NCI-H1436 (cell line): ENCODE measurements at places on chromosomes 5 and 9.

DNA sequence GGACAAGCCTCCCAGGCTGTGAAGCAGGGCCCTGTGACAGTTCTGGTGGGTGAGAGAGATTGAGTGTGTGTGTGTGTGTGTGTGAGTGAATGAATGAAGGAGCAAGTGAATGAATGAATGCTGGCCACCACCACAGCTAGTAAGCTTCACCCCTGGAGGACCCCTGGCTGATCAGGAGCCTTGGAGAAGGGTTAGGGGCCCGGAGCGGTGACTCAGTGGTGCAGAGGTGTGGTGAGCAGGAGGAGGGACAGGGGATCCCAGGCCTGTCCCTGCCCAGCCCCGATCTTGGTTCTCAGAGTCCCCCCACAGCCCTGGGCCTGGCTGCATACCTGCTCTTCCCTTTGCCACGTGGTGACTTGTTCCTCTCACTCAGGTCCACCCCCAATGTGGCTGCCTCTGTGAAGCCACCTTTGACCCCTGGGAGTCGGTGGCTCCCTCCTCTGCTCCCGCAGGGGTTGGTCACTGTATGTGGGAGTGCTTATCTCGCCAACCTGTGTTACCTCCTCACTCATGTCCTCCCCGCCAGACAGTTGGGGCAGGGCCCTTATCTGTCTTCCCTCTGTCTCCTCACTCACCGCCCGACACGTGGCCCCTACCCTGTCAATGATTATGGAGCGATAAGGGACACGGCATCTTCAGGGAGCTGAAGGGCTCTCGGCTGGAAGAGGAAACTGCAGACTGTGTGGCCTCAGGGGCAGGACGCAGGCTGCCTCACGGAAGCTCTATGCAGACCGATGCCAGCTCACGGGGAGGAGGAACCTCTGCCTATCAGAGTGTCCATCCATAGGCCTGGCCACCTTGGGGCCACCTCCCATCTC is 99.9 kb upstream of the PITX1 start:
- no peak for DNase-seq

- no peak for DNase-seq
These were observed 1.1 kb upstream of the GPSM1 start for GRCh38 chr9:136326061-136326760.

DNA sequence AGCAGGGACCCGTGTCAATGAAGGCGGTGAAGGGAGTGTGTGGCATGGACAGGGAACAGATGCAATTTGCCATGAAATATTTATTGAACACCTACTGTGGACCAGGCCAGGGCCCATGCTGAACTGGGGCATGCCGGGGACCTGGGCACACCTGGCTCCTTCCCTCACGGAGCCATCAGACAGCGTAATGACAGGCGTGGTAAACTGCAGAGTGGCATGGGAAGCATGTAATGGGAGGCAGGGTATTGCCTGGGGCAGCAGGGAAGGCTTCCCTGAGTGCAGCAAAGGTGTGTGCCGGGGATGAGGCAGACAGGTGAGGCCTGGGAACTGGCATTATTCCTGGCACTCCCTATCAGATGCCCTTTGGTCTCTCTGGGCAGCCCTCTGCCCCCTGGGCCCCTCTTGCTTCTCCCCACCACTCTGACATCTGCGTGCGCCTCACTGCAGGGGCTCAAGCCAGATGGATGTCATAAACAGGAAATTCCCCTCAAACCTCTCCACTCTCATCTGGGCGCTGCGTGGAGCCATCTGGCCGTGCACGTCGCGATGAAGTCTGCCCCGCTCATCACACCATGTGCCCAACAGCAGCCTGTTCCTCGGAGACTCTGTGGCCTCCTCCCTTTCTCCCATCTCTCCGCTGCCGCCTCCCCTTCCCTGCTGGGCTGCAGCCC is 67.6 kb downstream of the HMCN2 start:
- DNase-seq, result no peak

- DNase-seq, result no peak
These were observed 291.1 kb downstream of the TRIM32 start for GRCh38 chr9:116978155-116978554.

- DNase-seq, result no peak
These were observed 149.5 kb downstream of the HSPA4 start for GRCh38 chr5:133201310-133201709.

DNA sequence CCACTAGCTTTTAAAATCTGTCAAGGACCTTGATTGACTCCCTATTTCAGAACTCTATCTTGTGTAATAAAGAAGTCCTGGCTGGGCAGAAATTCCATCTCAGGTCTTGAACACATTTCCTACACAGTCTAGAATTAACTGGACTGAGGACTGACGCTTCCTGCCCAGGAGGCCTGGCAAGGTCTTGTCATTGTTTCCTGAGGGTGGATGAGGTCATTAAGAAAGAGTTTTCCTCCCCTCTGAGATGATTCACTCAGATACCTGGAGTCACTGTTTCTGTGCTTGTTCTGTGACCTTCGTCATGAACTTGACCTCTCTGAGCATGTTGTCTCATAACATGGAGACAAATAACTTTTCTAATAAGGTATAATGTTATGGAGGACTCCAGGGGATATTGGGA is 10.0 kb downstream of the MTAP start:
- no peak for DNase-seq

DNA sequence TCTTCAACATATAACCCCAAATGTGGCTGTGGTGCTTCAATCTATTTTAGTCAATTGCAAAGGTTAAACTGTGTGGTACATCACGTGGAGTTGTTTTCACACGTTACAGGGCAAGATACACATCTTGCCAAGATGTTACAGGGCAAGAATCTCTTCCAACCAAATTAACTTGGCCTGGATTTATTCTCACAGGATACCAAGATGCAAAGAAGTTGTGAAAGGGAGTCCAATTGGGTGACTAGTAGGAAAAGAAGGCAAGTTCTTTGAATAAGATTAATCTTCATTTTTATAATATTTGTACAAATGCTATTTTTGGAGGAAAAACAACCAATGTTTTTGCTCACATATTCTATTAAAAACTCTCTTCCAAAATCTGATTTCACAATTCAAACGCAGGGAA is 4.8 kb upstream of the IFNA8 start:
- no peak for DNase-seq

DNA sequence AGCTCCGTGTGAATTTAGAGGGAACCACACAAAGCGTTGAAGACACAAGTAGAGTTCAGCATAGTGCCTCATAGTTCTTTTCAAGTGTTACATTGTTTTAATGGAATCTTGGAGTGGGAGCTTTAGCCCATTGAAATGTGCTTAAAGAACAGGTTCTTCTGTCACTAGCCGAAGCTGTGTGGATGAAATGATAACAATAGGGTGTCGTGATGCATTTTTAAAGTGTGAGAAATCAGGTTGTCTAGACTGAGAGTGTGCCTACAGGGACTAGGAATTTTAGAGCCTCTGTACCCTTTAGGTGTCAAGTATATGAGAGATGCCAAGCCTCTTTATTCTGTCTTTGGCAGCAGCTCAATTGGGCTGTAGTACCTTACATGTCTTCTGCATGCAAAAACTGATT is 83.0 kb downstream of the NDUFS4 start:
- DNase-seq, result no peak

- peak; percentile 0 for DNase-seq
These were observed 143.7 kb downstream of the PTTG1 start for GRCh38 chr5:160565376-160565775.

- DNase-seq, result no peak
These were observed 177.6 kb upstream of the PANK3 start for GRCh38 chr5:168756453-168757391.

- DNase-seq, result no peak
These were observed 21.0 kb downstream of the TLX3 start for GRCh38 chr5:171330021-171330420.

DNA sequence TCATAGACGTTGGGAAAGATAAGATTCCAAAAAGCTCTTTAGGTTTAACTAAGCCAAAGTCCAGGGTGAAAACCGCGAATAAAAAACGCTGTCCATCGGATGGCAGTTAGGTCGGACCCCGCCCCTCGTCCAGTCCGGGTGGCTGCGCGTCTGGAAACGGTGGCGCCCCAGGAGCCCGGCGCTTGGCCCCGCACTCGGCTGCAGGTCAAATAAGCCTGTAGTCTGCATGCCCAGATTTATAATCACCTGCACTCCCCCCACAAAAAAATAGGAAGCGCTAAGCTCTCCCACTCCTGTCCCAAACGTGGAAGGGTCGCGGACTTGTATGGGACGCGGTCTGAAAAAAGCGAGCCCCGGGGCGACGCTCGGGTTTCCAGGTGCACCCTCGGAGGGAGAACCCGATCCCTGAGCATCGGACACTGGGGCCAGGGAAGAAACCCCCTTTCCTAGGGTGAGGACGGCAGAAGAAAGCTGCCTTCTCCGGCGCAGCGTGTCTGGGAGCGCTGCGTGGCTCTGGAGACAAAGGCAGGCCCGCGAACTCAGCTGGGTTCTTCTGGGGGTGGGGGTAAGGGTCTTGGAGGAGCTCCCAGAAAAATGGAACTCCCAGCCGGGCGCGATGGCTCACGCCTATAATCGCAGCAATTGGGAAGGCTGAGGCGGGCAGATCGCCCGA is 923 bp upstream of the ZBTB5 start:
- peak; percentile 47 for DNase-seq

GRCh38 chr5:103624675-103625074 is 62.1 kb upstream of the NUDT12 start:
- DNase-seq, result no peak

DNA sequence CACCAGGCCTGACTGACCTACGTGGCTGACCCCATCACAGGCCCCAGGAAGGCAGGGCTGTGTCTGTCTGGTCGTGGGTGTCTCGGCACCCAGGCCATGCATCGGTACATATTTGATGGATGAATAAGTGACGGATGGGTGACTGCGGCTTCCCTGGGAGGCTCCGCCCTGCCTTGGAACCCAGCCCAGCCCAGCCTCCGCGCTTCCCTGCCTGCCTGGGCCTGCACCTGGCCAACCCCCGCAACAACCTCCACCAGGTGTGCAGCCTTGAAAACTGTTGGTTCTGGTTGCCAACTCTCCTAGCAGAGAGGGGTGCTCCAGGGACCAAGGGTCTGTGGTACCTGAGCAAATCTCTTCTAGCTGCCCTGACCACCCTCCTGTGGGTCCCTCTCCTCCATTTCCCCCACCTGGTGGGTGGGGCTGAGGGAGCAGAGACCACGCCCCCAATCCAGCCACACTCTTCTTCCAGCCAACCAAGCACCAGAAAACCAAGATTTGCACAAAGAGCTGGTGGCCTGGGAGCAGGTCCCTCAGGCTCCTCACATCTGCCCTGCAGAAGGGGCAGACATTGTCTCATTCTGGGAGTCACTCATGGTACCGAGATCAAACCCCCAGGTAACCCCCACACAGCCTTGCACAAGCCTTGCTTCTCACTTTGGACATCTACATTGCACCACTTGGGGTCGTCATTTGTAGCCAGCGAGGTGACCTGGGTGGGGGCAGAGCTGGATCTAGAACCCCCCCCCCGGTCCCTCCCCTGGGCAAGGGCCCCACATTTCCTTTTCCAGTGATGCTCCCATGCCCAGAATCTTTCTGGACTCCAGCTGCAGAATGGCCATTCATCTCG is 100.6 kb upstream of the IER5L start:
- peak; percentile 82 for DNase-seq

DNA sequence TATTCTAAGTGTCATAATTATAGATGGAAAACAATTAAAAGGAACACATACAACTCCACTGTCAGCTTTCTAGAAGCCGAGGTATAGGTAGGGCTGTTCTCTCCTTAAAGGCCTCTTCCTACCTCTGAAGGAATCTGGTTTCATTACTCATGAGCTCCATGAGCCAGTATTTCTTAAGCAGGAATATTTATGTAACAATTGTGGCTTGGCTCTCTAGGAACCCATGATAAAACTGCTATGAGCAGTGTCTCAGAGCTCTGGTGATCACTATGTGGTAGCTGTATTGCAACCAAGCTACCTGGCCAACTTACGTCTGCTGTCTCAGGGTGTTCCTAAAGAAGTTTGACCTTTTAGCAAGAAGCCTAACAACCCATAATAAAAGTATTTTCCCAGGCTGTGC is 157.7 kb downstream of the CEP120 start:
- no peak for DNase-seq

DNA sequence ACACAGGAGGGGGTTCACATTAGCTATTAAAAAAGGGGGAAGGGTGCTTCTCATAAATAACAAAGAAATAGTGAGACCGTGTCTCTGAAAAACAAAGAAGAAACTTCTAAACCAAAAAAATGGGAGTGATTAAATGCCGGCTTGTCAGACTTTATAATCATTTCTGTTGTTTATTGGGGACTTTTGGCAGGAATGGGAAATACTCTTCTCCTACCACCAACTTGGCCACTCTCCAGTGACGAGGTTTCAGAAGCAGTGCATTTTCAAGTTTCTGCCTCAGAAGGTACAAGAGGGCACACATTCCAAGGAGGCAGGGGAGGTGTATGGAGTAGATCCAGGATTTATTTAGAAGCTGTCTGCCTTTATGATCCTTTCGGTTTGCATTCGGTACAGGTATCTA is 46.2 kb downstream of the LIX1 start:
- DNase-seq, result no peak

DNA sequence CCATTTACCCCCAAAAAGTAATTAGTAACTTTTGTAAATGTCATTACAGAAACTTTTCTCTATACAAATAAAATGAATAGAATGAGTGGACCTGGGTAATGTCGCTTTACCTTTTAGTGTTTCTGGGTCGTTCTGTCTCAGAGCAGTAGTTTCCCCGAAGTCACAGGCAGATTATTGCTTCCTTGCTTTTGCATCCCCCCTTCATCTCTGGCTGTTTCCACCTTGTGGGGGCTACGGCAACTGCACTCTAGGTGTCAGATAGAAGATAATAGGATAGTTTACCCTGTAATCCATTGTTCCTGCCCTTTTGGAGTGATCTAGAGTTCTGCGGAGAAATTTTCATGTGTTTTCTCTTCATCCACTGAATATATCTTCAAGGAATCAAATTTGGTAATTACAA is 68.7 kb downstream of the PRR16 start:
- no peak for DNase-seq

- DNase-seq, result no peak
These were observed 59.0 kb downstream of the SHB start for GRCh38 chr9:38009990-38010389.

- DNase-seq, result no peak
These were observed 214.6 kb downstream of the SGCD start for GRCh38 chr5:156541582-156541981.

GRCh38 chr5:1419476-1420210 is 25.6 kb downstream of the SLC6A3 start:
- DNase-seq, result no peak

GRCh38 chr9:108528231-108528630 is 327.6 kb downstream of the ACTL7B start:
- DNase-seq, result no peak

- no peak for DNase-seq
These were observed 64.5 kb upstream of the GNA14 start for GRCh38 chr9:77712533-77713130.

- no peak for DNase-seq
These were observed 190.5 kb downstream of the HSPA4 start for GRCh38 chr5:133242221-133242835.

DNA sequence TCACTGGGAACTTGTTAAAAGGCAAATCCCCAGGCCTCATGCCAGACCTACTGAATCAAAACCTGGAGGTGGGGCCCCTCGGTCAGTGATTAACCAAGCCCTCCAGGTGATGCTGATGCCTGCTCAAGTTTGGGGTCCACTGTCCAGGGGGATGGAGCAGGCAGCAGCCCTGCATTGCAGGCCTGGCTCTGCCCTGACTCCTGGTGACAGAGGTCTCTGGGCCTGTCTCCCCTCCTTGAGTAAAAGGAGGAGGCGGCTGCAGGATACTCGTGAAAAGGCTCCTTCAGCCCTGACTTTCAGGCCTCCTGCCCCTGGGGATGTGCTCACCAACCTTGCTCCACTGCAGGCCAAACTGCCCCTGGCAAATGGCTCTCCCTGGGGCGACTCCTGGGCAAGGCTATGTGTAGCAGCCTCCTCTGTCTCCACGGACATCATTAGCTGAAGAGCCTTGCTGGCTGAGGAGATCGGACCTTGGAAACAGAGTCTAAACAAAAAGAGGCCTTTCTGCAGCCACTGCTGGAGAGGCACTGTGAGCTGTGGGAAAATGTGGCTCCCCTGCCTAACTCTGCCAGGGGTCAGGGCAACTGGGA is 134.8 kb upstream of the ALDH1B1 start:
- DNase-seq, result no peak
